ENCODE measurements at places on chromosomes 2 and 18.
A peak's percentile ranks its signal among the peaks of the same experiment; 100 is the strongest.

DNA sequence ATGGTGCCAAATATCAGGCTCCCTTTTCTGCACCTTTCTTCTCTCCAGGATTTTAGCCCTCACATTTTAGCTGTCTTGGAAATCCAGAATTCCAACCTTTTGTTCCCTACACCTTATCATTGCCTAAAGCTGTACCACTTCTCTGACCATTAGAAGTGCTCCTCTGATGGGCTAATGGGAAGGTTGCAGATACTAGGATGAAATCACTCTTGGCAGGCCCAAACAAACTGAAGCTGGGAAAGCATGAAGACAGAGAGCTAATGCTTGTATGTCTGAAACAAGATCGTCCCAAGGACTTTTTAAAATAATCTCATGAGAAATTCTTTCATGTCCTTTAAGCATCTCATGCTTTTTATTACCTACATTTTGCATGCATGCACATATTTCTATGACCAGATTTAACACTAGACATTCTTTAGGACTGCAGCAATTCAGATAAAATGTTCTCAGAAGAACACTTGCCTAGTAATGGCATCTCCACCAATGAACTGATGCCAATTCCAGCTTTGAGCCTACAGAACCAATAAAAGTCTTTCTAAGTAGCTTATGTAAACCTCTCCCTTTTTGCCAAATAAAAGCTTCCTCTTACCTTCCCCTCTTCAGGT is 98.4 kb upstream of the OSR1 start:
- DNase-seq, result no peak

- DNase-seq, result no peak
Measured at GRCh38 chr2:174764280-174765255, at the start of gene CHRNA1. Gene CHRNA1, minus strand, starts transcription at chr2:174764472. Its CDS starts 78 bp downstream, at chr2:174764394.

- no peak for DNase-seq
Measured at GRCh38 chr2:11030909-11031308, 119.2 kb downstream of the KCNF1 start.

DNA sequence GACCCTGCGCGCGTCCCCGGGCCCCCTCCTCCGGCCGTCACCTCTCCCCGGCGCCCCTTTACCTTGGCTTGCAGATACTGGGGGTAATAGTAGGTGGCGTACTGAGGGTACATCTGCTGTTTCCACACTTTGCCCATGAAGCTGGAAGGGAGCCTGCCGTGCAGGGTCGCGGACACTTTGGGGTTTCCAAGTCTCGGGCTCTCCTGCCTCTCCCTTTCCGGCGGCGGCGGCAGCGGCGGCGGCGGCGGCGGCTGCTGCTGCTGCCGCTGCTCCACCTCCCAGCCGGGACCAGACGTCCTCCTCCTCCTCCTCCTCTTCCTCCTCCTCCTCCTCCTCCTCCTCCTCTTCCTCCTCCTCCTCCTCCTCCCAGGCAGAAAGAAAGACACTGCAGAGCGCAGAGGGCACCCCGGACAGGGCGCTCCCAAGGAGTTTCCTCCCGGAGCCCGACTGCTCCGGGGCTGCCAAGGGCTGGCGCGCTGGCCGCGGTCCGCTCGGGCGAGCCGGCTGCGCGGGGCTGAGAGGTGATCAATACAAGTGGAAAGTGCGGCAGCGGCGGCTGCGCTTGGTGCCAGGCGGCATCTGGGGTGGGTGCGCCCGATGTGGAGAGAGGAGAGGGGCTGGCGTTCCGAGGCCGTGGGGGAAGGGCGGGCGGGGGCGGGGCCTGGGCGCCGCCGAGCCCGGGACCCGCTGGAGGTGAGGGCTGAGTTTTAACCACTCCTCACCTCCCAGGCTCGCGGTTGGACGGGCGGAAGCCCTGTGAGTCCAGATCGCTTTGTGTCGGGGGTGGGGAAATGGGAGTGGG is at the start of gene RBMS1:
Gene RBMS1, minus strand, starts transcription at position 581 of the 802 bp plus-strand sequence. Its CDS starts 444 bp downstream, at position 137.
- DNase-seq, result peak; percentile 37

DNA sequence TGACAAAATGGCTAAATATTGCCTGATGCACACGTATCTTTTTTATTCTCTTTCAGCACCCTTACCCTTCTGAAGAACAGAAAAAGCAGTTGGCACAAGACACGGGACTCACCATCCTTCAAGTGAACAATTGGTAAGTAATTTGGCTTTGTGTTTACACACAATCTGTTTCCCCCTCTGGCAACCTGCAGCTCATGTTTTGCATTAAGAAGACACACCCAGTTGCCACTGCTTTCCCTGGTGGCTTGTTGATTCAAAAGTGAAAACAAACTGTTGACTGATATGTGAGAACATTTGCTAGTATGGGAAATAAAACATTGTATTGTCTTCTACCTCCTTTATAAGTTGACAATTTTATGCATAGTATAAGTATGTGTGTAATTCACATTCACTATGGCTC is 113.0 kb downstream of the MEIS1 start:
- no peak for DNase-seq

DNA sequence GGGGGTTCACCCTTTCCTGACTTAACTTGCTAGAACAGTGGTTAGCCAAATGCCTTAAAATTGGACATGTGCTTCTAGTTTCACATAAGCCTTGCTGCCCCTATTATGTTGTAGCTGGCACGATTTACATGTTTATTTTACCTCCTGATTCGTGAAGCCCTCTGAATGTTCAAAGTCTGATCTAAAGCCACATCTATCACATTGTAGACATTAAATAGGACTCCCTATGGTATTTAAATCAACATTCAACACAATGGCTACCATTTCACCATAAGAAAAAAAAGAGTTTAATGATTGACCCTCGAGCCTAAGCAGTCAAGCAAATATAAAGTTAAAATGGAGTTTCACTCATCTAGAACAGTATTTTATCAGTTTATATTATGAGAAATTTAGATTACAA is 151.5 kb downstream of the GULP1 start:
- no peak for DNase-seq

- DNase-seq, result no peak
Measured at GRCh38 chr2:222938327-222938726, 77.5 kb downstream of the ACSL3 start.

- DNase-seq, result no peak
Measured at GRCh38 chr2:226312155-226312554, 487.5 kb downstream of the IRS1 start.

DNA sequence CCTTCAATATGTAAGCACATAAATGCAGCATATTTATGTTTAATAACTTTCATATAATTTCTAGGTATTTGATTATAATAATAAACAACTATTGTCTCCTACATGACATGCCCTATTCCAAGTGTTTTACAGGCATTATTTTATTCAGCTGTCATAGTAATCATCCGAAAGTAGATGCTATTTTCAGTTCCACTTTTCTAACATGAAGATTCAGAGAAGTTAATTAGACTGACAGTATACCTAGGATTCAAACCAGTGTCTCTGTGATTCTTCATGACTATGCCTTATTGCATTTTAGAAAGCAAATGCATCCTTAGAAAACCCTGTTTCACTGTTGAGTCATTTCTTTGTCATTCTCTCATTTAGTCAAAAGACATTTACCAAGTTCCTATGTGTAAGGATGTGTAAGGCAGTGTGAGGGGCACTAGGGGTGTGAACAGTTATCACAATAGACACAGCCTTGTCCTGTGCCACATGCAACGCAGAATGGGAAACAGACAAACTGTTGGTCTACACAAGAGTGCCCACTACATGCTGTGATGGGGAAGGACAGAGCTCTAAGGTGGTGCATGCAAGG is 79.8 kb downstream of the DTNA start:
- DNase-seq, result no peak

- DNase-seq, result no peak
Measured at GRCh38 chr18:33334781-33335180, 105.7 kb downstream of the CCDC178 start.

DNA sequence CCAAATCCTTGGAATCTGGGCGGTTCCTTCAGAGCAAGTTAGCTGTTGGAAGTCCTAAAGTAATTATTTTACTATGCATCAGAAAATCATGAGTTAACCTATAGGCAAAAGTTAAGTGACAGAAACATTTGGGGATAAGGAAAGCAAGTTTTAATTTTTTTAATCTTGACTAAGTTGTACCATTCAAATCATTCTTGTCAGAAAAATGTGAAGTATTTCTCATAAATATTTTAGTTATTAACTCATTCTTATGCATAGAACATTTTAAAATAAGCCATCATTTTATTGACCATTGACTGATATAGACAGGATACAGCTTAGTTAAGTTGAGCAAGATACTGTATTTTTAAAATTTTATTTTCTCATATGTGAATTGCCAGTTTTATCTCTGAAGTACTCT is 98.2 kb upstream of the FOSL2 start:
- no peak for DNase-seq

DNA sequence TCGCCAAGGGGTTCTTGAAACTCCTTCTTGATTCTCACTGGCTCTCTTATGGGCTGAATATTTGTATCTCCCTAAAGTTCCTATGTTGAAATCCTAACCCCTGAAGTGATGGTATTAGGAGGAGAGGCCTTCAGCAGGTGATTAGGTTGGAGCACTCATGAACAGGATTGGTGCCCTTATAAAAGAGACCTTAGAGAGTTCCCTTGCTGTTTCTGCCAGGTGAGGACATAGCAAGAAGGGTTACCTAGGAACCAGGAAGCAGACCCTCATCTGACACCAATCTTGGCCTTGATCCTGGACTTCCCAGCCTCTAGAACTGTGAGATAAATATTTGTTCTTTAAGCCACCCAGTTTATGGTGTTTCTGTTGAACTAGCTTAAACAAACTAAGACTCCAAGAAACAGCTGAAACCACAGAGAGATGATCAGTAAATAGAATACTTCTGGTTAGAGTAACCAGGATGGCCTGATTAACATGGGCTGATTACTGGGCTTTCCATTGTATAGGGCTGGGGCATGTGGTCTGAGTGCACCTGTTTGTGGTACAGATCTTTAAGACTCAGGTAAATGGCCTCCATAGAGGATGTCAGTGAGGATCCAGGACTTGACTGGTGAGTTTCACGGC is 7.7 kb upstream of the CDC42EP3 start:
- DNase-seq, result no peak

GRCh38 chr2:102975996-102976975 is 214.5 kb downstream of the TMEM182 start:
- no peak for DNase-seq

- DNase-seq, result no peak
Measured at GRCh38 chr2:163887182-163887581, 151.4 kb upstream of the FIGN start.

- DNase-seq, result no peak
Measured at GRCh38 chr2:142495141-142495540, 364.3 kb upstream of the LRP1B start.

DNA sequence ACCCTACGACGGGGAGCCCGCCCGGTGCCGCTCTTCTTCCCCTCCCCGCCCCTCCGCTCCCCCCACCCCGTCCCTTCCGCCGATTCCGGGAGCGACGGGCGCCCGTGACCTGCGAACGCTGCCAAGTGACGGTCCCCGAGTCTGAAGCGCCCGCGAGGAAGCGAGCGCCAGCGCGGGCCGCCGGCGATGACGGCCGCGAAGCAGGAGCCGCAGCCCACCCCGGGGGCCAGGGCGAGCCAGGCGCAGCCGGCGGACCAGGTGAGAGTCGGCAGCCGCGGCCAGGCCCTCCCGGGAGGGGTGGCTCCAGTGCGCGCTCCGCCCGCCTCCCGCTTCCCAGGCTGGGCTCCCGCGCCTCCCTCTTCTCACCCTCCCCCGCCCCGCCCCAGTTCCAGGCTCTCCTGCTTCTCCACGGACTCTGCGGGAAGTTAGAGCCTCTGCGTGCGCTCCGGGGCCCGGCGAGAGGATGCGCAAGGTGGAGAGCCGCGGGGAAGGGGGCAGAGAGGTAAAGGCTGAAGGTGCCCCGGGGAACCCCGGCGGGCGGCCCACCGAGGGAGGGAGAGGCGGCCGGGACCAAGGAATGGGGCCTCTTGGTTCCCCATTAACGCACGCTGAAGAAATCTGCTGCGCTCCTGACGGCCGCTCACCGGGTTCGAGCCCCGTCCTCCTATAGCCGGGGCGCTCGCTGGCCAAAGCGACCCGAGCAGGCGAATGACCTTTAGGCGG is 719.5 kb downstream of the DPP10 start:
- DNase-seq, result no peak

- no peak for DNase-seq
Measured at GRCh38 chr2:108643261-108643849, 75.9 kb upstream of the RANBP2 start.

DNA sequence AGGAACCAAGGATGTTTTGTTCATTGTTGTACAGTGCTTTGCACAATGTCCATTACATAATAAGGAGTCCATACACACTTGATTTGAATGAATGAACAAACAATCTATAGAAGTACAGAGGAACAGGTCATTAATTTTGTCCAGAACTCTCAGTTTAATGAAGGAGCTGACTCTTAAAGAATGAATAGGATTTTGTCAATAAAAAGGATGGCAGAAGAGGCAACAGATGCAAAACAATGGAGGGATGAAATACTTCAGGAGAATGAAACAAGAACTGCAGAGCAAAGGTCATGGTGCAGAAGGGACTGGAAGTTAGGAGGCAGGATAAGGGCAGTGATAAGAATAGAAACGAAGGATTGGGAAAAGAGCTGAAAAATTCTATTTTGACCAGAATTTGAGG is 28.7 kb upstream of the COL5A2 start:
- no peak for DNase-seq

GRCh38 chr2:105795575-105795934 is 50.8 kb downstream of the NCK2 start:
- no peak for DNase-seq

- no peak for DNase-seq
Measured at GRCh38 chr2:205041472-205042130, 496.3 kb downstream of the PARD3B start.

- no peak for DNase-seq
Measured at GRCh38 chr2:11406958-11407381, 59.0 kb downstream of the E2F6 start.

DNA sequence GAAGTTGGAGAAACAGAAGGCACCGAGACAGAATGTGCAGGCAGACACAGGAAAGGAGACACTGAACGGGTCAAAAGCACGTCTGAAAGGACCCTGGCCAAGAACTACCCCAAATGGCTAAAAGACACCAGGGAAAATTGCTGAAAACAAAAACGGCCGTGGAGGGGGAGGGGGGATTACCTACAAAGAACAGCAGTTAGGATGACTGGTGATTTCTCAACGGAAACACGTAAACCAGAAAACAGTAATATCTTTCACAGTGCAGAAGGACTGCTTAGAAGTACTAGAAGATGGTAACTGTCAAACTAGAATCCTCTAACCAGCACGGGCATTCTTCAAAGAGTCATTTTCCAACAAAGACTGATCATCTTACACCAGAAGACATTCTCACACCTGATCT is 142.6 kb downstream of the HDAC4 start:
- DNase-seq, result no peak

- no peak for DNase-seq
Measured at GRCh38 chr18:60146220-60146960, 226.2 kb downstream of the MC4R start.

DNA sequence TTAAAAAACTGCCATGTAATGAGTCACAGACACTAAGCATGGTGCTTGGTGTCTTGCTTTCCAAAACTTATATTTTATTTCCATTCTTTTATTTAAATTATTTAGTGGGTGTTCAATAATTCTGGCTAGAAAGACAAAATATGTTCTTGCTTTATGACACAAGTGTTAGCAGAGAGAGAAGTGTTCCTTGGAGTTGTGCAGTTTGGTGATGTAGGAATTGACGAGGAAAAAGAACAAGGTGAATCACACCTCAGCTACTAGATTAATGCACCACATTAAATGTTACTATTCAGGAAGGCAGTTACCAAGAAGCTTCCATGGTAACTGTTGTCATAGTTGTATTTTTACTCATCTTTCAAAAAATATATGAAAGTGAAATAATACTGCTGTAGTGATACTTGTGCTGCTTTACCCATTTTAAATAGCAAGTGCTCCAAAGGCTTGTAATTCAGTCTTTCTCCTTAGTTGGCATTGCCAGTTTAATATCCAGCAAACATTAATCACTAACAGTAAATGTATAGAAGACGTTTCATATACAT is 28.3 kb downstream of the ADAM23 start:
- no peak for DNase-seq

GRCh38 chr2:139165601-139166000 is 385.4 kb upstream of the NXPH2 start:
- no peak for DNase-seq
